ENCODE measurements at places on chromosomes 3 and 15.

- H3K4me3 ChIP-seq: peak overlapping the region; percentile 25
- H3K4me1 ChIP-seq: peaks cover 2% of the 10 kb centered on the region
- H3K27me3 ChIP-seq: no peaks in the 10 kb centered on the region
- no peak for DNase-seq
- H3K36me3 ChIP-seq: peaks cover 23% of the 10 kb centered on the region
- H3K27ac ChIP-seq: no peak overlapping the region
Measured at GRCh38 chr15:98900356-98900755, 107.2 kb downstream of the PGPEP1L start.

DNA sequence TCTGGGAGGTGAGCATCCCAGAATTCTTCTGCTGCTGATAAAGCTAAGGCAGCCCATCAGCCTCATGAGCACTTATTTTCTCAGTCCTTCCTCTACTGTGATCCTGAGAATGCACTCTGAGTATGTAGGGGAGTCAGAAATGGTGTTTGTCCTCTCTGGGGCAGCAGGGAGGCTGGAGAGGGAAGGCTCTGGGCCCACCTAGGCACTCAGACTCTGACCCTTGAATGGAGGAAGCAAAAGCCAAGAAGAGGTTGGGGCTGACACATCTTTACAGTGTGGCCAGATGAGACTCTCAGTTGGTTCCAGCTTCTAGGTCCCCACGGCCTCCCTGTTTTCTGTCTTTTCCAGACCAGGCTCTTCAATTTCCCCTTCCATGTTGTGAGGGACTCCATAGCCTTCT is 36.1 kb upstream of the BLM start:
- no peak overlapping the region for H3K4me3 ChIP-seq
- no peaks in the 10 kb centered on the region for H3K27me3 ChIP-seq
- no peak overlapping the region for H3K27ac ChIP-seq

DNA sequence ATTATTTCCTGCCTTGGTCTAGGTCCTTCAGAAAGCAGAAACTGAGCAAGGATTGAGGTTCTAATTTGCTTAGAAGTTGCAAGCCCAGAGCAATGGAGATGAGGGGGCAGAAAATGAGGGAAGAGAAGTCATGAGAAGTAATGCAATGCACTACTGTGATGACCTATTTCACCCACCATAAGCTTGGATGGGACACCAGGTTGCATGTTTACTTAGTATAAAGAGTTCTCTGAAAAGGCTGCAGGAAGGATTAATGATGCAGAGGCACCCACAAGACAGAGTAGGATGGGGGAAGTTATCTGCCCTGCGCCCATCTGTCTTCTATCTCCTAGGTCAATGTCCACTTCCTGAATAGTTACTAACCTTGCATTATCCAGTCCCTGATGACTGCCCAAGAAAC is 84.8 kb upstream of the SNRK start:
- no peaks in the 10 kb centered on the region for H3K36me3 ChIP-seq
- H3K4me1 ChIP-seq: no peaks in the 10 kb centered on the region
- DNase-seq: no peak
- H3K27ac ChIP-seq: no peak overlapping the region
- H3K4me3 ChIP-seq: no peak overlapping the region

DNA sequence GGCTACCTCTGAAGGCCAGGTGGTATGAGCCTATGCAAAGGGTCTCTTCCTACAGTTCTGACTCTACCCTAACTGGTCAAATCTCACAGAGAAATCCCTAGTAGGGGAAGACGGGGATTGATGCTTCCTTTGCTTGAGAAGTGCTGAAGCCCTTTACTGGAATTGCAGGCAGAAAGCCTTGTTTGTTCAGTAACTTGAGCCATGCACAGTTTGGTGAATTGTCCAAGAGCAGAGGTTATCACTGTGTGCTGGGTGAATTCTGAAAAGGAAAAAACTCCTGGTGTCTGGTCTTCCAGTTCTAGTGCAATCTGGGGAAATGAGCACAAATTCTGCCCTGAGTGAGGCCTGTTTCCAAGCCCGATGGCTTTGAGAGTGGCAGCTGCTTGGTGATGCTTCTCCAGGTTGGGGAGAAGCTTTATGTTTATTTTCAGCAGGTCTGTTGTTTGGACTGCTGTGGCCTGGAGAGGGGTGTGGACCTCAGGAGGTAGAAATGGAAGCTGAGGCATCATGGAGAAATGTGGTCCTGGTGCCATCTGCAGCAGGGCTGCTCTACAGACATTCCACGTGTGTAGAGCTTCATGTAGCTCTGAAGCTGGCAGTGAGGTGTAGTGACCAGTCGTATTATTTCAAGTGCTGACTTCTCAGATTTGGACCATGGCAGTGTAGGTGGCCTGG is 60.9 kb downstream of the ARNT2 start:
- H3K4me3 ChIP-seq: no peak overlapping the region
- H3K27ac ChIP-seq: no peak overlapping the region
- H3K4me1 ChIP-seq: no peaks in the 10 kb centered on the region

GRCh38 chr3:8931342-8931741 is 31.9 kb downstream of the RAD18 start:
- no peak overlapping the region for H3K27ac ChIP-seq
- H3K27me3 ChIP-seq: no peaks in the 10 kb centered on the region
- H3K4me1 ChIP-seq: no peaks in the 10 kb centered on the region
- H3K36me3 ChIP-seq: peaks cover 10% of the 10 kb centered on the region

- H3K27me3 ChIP-seq: no peaks in the 10 kb centered on the region
- H3K27ac ChIP-seq: no peak overlapping the region
- H3K4me3 ChIP-seq: no peak overlapping the region
- DNase-seq: no peak
Measured at GRCh38 chr15:40296561-40297230, 11.0 kb downstream of the PLCB2 start.

- peak; percentile 75 for DNase-seq
- peak overlapping the region; percentile 22 for H3K27ac ChIP-seq
- peaks cover 17% of the 10 kb centered on the region for H3K4me1 ChIP-seq
- H3K27me3 ChIP-seq: no peaks in the 10 kb centered on the region
- H3K4me3 ChIP-seq: peak overlapping the region; percentile 17
Measured at GRCh38 chr15:57079446-57079845, 161.0 kb downstream of the TCF12 start.

Data from common myeloid progenitor, CD34-positive (primary cell).